Memory B cell (primary cell): ENCODE measurements at places on chromosomes 13 and 19.

DNA sequence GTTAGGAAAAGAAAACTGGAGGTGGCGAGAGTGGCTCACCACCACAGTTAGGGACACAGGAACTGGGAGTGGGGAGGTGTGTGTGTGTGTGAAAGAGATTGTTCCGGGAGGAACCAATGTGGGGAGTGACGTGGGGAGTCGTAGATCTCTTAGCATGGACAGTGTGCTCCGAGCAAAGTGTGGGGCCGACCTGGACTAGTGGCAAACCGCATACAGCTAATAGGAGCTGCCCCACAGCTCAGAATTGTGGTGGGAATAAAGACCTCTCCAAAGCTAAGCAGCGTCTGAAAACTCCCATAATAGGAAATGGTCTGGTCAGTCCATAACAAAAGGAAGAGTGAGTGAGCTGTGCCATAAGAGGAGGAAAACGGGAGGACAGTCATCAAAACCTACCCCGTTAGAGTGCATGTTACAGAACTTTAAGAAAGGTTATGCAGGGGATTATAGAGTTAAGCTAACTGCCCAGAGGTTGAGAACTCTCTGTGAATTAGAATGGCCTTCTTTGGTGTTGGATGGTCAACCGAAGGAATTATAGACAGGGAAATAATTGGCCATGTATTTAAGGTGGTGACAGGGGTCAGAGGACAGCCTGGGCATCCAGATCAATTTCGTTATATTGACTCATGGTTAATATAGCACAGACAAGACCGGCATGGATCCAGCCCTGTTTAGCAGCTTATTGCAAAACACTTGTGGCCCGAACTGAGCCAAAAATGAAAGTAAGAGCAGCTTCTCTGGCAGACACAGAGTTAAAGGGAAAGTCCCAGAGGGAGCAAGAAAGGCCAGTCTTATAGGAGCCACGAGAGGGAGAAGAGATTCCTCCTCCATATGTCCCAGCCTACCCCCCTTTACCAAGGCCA lies 8.9 kb upstream of the SLC15A1 start:
- DNase-seq: no peak

- DNase-seq: no peak
These were observed 675.3 kb downstream of the DIAPH3 start for GRCh38 chr13:59488436-59488835.

DNA sequence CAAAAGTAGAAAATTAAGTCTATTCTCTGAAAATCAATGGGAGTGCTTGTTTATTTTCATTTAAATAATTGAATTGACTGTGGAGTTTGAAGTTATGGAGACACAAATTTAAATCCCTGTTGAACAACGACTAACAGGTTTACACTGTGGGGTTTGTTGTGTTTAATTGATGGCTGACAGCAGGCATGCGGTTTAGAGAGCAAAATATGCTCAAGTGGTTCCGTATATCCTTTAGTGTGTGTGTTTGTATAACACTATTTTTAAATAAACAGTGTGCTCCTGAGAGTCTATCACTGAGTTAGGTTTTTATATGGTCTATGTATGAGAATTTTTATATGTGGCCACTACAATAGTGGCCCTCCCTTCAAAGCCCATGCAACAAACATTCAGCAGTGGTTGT lies 332.0 kb downstream of the GPC6 start:
- no peak for DNase-seq

DNA sequence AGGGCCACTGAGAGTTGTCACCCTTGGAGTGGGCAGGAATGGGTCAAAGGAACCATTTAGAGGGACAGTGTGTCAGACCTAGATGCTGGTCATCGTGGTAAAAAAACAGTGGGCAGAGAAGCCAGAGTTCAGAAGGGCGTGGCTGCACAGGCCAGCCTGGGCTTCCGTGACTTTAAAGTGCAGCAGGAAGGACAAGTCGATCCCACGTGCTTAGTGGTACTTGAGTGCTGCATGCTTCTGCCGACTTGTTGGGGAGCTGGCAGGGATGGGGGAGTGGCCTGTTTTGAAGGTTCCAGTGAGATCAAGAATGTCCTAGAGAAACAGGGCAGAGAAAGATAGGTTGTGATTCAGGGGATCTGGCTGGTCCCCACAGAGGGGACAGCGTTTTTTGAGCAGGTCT lies 17.0 kb downstream of the LYL1 start:
- no peak for DNase-seq

DNA sequence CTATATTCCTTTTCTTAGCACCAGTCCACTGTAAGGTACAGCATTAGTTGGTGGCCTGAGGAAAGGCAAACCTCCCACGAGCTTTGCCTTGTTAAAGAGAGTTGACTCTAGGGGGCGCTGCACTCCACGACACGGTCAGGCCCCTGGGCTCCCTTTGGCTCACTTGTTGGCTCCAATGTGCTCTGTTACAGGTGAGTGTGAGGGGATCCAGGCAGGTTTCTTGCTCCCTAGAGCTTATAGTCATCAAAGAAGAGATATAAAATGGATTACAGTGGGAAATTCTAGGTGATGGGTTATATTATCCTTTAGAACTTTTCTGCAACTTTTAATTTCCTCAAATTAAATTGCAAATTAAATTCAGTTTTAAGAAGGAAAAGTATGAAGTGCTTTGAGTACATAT lies 3.7 kb downstream of the WDR87 start:
- peak; percentile 84 for DNase-seq

DNA sequence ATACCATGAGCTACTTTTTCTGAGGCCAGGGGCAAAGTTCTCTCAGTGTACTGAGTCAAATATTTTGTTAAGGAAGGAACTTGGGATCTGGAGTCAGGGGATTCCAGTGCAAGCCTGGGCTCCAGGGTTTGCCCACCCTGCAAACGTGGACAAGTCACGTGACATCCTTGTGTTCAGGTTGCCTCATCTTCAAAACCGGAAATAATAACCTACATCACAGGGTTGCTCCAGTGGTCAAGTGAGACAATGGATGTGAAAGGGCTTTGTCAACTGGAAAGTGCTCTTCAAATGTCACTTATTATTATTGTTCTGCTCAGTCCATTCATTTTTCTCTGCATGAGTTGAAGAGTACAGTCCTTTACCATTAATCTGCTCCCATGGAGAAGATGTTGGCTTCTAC lies 414.9 kb downstream of the COG6 start:
- DNase-seq: no peak
